T-helper 17 cell (primary cell): ENCODE measurements at places on chromosomes 7 and 10. TPM values are rescaled to one million over a fixed set of nuclear protein-coding genes. Genes with fewer than 3 reads are reported as not detected.

Gene TMEM176B
- not detected for total RNA-seq

Gene GATA3
- total RNA-seq: 91.9 TPM

Gene CRPPA
- total RNA-seq: 0.99 TPM

Gene MYO1G
- 245 TPM for total RNA-seq

Gene CYP2W1
- not detected for total RNA-seq

Gene HOXA1
- total RNA-seq: 0.60 TPM

Gene CCT6A
- total RNA-seq: 58.4 TPM

Gene FAM25G
- total RNA-seq: not detected

Gene ASB10
- total RNA-seq: not detected

Gene PLEKHS1
- 0.13 TPM for total RNA-seq

Gene SMO
- total RNA-seq: not detected

Gene ZNF425
- total RNA-seq: 0.23 TPM

Gene PNLIP
- total RNA-seq: not detected

Gene BTRC
- 14.8 TPM for total RNA-seq

Gene MSMB
- not detected for total RNA-seq

Gene SYT15B
- not detected for total RNA-seq

DNA sequence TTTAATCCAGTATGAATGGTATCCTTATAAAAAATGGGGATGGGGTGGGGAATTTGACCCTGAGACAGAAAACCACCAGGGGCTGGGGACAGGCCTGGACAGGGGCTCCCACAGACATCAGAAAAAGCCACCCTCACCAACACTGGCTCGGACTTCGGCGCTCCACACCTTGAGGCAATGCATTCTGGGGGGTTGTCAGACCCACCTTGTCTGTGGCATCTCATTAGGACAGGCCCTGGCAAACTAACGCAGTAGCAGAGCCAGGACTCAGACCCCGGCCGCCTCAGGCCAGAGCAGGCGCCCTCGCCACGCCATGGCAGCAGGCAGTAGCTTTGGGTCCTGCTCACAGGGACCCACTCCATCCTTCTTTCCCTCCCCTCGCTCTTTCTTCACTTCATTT, 160.1 kb downstream of the CCDC3 start:
- DNase-seq: no peak

DNA sequence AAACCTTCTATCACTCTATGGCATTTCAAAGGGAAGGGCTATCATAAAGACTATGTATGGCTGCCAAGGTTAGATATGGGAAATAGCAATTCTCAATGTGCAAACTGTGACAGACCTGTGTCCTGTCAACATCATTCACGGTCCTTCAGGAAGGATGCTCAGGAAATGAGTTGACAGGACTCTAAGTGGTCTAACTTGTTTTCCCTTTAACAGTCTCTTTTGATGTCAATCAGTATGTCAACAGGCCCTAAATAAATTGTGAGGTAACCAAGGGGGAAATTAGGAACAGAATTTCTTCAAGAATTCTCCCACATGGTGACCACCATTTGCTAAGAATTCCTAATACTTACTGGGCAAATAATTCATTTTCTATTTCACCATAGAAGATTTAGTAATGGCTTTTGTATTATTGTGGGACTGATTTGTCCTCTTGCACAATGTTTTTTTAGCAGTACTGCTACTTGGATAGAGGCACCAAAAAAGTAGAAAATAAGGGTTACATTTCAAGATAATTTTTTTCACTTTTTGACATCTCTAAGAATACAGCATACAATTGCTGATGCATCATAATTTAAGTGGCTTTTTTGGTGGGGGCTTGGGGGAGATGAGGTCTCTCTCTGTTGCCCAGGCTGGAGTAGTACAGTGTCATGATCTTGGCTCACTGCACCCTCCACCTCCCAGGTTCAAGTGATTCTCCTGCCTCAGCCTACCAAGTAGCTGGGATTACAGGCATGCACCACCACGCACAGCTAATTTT, 275.8 kb downstream of the CACNA2D1 start:
- no peak for DNase-seq

DNA sequence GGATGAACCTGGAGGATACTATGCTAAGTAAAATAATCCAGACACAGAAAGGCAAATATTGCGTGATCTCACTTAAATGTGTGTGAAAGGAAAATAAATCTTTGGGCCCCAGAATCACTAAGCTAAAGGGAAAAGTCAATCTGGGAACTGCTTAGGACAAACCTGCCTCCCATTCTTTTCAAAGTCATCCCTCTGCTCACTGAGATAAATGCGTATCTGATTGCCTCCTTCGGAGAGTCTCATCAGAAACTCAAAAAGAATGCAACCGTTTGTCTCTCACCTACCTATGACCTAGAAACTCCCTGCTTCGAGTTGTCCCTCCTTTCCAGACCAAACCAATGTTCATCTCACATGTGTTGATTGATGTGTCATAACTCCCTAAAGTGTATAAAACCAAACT, 40.1 kb upstream of the LAMB4 start:
- DNase-seq: no peak

DNA sequence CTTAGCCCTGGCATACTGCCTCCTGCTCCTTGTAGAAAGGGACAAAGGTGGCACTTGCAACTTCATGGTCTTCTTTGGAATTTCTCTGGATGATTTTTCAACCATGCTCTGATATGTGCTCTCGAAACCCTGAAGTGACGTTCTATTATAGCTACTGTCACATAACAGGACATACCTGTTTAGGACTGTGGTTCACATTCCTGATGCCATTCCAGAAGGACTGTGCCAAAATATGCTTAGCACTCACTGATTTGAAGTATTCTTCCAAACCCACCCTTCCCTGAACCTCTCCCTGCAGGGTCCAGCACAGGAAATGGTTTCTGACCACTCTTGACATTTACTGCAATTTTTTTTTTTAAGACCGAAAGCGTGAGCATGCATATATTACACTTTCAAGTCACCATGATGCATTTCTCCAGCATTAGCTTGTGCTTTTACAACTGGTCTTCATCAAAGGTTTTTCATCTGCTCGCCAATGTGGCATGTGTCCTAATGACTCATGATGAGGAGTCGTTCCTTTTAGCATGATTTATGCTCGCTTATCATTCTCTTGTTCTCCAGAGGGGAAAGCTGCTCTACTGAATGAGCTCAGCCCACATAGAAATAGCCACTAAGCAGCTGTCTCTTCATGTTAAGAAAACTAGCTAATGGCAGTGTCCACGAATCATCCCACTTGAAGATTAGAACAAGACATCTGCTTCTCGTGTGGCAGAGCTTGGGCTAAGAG, 135.2 kb downstream of the ADAM12 start:
- DNase-seq: no peak

GRCh38 chr7:156496865-156497264, 143.7 kb upstream of the RNF32 start:
- no peak for DNase-seq

GRCh38 chr10:121696854-121697253, 98.6 kb upstream of the FGFR2 start:
- no peak for DNase-seq

- no peak for DNase-seq
Observed at GRCh38 chr7:102874166-102874829, 38.5 kb upstream of the LRRC17 start.

GRCh38 chr7:115211171-115211570, 289.3 kb downstream of the MDFIC start:
- DNase-seq: no peak

DNA sequence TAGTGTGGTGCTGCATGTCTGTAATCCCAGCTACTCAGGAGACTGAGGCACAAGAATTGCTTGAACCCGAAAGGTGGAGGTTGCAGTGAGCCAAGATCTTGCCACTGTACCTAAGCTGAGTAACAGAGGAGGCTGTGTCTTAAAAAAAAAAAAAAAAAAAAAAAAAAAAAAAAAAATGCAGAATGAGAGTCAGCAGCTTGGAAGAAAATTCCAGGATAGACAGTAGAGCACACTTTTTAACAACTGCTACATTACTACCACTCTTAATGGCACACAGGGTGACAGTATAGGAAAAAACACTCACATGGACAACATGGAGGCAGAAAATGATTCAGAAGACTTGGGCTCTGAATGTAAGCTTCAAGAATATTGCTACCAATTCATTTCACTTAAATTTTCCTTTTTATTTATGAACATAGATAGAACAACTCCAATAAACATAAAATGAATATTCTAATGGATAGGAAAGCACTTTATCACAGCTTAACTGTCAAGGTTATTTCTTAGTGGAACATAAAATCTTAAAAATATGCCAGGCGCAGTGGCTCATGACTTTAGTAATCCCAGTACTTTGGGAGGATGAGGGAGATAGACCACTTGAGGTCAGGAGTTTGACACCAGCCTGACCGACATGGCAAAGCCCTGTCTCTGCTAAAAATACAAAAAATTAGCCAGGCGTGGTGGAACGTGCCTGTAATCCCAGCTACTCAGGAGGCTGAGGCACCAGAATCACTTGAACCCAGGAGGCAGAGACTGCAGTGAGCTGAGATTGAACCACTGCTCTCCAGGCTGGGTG, 31.5 kb downstream of the CHCHD3 start:
- DNase-seq: no peak

GRCh38 chr7:2845034-2845592, 1.0 kb upstream of the GNA12 start:
- DNase-seq: no peak

DNA sequence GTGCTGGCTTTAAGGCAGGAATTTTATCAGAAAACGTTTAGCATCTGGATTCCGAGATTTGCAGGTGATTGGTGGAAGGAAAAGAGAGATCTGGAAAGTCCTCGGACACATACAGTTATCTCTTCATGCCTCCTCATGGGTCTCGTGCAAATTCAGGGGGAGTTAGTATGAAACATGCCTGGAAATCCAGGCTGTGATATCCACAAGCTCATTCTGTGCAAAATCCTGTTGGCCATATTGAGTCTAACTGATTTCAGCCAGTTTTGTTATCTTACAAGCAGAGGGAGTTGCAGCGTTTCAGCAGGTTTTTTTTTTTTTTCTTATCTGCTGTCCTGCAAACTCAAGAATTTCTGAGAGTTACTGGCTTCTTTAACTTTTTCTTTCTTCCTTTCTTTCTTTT, 411.5 kb downstream of the GALNT17 start:
- no peak for DNase-seq

DNA sequence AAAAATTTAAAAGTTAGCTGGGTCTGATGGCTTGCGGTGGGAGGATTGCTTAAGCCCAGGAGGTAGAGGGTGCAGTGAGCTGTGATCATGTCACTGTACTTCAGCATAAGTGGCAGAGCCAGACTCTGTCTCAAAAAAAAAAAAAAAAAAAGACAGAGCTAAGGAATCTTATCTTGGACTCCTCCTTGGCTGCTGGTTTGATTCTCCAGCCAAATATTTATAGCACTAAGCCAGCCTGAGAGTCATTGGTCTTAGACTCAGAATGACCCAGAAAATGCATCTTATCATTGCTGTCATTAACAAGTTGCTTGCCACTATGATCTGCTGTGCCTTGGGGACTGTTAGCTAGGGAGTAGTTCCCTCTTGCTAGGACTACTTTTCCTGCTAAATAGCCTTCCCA, 164.7 kb downstream of the GNAT3 start:
- no peak for DNase-seq

GRCh38 chr10:103021900-103022293, 103.8 kb downstream of the CNNM2 start:
- no peak for DNase-seq

DNA sequence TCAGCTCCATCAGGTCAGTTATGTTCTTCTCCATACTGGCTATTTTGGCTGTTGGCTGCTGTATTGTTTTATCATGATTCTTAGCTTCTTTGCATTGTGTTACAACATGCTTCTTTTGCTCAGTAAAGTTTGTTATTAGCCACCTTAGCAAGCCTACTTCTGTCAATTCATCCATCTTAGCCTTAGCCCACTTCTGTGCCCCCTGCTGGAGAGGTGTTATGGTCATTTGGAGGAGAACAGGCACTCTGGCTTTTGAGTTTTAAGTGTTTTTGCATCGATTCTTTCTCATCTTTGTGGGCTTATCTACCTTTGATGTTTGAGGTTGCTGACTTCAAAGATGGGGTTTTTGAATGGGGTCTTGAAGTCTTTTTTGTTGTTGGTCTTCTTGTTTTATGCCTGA, 204.6 kb upstream of the FOXP2 start:
- no peak for DNase-seq

DNA sequence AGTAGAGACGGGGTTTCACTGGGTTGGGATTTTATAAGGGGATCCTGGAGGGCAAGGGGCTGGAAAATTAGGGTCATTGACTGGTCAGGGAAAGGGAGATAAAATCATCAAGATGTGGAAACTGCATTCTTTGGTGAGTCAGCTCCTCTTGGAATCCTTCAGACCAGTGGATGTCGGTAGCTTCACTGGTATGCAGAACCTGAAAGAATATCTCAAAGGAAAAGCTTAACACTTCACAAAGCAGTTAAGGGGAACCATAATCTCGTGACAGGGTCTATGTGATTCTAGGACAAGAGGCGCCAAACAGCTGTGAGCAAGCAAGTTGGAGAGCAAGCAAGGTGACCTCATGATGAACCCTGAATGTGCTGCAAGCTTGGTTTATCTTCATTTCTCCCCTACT, 634.7 kb upstream of the AUTS2 start:
- DNase-seq: no peak

- DNase-seq: no peak
Observed at GRCh38 chr7:41792120-41792519, 89.2 kb upstream of the INHBA start.

DNA sequence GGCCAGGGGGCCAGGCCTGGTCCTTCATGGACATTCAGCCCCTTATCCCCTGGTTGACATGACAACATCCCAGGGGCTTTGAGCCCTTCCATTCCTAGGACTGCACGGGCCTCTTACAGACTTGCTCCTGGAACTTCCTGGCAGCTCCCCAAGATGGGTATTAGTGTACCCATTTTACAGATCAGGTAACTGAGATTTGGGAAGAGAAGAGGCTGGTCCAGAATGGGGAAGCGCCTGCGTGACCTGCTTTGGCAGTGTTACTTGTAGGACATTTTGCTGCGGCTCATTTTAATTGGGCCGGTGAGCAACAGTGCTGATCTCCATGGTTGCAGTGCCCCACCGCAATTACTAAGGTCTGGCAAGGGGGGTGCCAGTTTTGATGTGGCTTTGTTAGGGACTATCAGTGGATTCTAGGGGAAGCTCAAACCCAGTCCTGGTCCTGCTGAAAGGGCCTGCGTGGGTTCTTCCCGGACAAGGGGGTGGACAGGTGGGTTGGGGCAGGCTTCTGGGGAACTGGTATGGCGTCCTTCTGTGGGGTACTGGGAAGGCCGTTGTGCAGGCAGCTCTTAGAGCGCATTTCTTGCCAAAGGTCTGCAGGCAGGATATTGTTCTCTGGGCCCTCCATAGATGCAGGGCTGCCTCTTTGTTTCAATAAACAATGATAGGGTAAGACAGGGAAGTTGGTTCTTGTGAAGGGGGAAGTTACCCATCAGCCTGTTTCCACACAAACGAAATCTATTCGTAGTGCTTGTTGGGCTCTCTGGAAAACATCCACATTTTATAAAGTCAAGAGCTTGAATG, 137.6 kb downstream of the RGS10 start:
- DNase-seq: no peak

DNA sequence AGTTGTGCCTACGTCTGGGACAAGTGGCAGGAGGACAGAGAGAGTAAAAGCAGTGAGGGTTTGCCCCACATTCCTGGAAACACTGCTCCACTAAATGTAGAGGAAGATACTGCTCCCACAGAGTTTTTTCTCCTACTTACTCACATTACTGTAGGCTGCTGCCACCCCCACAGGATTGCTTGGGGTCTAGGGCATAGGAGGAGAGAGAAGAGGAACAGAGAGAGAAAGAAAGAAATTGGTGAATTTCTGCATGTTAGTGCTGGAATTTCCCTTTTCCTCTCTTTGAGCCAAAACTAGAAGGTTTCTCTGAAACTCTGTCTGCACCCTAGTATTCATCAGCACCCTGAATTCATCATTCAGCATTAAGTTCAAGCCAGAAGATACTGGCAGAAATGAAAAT, 397.9 kb downstream of the INHBA start:
- DNase-seq: no peak

- DNase-seq: no peak
Observed at GRCh38 chr10:130550952-130551674, 414.9 kb downstream of the GLRX3 start.
